ENCODE measurements at places on chromosomes 3 and 15. TPM values are rescaled to one million over a fixed set of nuclear protein-coding genes. Genes with fewer than 3 reads are reported as not detected.

The GOLGA8B gene
- 19.8 TPM for total RNA-seq

The TEX55 gene
- total RNA-seq, result not detected

The ACKR4 gene
- total RNA-seq, result 1.4 TPM

The C3orf85 gene
- not detected for total RNA-seq

The TMEM207 gene
- total RNA-seq, result not detected

The ITIH4 gene
- 1.6 TPM for total RNA-seq

The UROC1 gene
- not detected for total RNA-seq

The NR1I2 gene
- not detected for total RNA-seq

The UBA7 gene
- 39.1 TPM for total RNA-seq
